ENCODE measurements at places on chromosomes 1 and 21.

DNA sequence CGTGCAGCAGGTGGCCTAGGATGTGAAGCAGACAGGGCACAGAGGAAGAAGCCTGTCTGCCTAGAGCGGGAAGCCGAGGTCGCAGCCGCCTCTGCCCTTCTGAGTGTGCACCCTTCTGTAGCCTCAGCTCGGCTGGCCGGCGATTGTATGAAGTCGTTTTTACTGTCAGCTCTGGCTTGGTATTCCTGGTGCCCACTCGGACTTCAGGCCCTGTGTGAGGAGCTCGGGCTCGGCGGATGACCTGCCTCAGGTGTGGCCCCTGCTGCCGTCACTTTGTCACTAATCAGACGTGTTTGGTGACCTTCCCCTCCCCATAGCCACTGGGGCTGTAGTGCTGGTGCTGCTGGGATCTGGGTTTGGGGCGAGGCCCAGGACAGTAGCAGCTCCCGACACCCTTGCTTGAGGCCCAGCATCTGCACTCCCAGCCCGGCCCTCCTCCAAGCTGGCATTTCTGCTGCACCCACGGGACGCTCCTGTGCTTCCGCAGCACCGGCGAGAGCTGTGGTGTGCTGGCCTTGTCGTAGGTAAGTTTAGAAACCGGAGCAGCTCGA, 18.1 kb downstream of the SLX9 start:
- no peak for DNase-seq

- DNase-seq = peak; percentile 89
Observed at GRCh38 chr1:225896937-225897549, 8.1 kb upstream of the LEFTY1 start.

- no peak for DNase-seq
Observed at GRCh38 chr1:5647234-5647633, 345.0 kb downstream of the NPHP4 start.

- DNase-seq = no peak
Observed at GRCh38 chr21:36847189-36847588, 119.3 kb downstream of the HLCS start.

GRCh38 chr1:108708691-108709660, 3.7 kb upstream of the FNDC7 start:
- DNase-seq = peak; percentile 62

DNA sequence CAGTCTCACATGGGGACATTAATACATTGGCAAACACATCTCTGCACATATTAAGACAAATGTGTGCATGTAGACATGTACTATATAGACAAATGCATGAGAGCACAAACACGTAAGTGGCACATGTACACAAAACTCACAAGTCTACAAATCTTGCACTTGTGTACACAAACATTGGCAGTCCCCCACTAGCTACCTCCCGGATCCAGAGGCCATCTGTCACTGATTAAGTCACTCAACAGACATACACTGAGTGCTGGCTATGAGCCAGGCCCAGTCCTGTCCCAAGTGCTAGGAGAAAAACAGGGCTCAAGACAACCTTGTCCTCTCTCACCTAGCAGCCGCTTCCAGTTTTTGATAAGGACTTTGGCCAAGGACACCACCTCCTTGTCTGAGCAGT, 7.0 kb downstream of the TCEA3 start:
- DNase-seq = no peak

DNA sequence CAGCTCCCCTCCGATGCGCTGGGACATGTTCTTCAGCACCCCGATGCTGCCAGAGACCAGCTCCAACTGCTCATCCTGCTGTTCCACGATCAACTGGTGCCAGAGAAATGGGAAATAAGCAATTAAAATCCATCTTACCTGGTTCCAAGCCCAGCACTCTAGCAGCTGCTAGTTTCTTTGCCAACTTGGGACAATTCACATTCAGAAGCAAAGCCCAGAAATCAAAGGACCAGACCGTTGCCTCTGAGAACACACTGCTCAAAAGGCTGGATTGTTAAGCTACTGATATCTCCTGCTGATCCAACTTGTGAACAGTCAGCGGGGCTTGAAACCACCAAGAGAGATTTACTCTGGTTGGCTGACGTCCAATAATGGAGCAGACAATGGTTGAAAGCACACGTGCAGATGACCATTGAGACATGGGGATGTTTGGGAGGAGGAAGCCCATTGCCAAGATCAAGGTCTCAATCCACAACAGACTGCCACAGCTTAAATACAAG, 34.4 kb downstream of the STX6 start:
- no peak for DNase-seq

DNA sequence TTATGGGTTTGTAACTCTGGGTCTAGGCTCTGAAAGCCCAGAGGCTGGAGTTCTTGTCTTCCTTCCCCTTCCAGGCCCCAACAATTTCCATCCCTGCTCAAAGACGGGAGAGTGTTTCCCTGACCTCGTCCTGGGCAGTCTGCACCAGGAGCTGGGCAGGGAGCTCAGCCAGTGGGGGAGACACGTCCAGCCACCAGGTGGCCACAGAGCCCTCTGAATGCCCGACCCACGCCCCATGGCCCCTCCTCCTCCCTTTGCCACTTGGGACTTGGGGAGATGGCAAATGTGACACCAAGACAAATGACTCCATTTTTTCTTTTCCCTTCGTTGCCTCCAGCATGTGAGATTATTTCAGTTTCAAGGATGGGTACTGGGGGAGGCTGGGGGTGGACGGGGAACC, 159.9 kb upstream of the AJAP1 start:
- DNase-seq = no peak

DNA sequence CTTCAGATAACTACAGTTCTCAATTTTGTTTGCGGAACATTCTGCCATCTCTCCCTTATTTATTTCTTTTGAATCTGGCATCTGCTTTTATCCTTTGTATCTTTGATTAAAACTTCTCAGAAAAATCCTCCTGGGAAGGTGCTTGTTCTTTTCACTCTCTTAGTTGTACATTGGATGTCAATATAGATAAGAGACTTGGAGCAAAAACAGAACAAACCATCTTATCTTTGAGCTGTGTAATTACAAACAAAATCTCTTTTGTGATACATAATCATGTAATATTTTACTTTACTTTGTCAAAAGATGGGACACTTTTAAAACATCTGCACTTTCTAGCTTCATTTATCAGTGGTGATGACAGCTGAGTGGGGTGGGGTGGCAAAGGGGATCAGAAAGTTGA, 307.2 kb upstream of the LYPLAL1 start:
- no peak for DNase-seq

DNA sequence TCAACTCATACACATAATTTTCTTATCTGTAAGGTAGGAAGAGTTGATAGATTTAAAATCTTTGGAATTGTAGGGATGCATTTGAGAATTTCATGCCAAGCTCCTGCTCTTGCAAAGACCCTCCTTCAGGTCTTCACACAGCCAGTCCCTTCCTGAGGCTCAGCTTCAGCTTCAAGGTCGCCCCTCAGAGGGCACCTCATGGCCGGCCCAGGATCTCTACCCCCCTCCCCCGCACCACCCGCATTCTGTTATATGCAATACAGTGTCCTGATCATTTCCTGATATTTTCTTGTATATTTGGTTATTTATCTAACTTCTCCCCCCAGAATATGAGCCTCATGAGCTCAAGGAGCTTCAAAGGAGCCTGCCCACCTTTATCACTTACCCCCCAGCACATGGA, 47.0 kb upstream of the BACE2 start:
- no peak for DNase-seq

GRCh38 chr1:166390366-166391033, 223.7 kb upstream of the FAM78B start:
- DNase-seq = no peak

DNA sequence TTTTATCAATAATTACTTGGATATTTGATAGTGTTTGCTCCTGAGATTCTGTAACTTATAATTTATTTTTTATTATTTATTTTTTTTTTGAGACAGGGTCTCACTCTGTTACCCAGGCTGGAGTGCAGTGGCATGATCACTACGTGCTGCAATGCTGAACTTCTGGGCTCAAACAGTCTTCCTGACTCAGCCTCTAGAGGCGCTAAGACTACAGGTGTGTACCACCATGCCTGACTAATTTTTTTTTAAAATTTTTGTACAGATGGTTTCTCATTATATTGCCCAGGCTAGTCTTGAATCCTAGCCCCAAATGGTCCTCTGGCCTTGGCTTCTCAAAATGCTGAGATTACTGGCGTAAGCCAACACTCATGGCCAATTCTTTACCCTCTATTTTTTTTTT, 845.5 kb upstream of the ADGRL4 start:
- no peak for DNase-seq

- no peak for DNase-seq
Observed at GRCh38 chr1:7826363-7826762, 26.5 kb downstream of the UTS2 start.

DNA sequence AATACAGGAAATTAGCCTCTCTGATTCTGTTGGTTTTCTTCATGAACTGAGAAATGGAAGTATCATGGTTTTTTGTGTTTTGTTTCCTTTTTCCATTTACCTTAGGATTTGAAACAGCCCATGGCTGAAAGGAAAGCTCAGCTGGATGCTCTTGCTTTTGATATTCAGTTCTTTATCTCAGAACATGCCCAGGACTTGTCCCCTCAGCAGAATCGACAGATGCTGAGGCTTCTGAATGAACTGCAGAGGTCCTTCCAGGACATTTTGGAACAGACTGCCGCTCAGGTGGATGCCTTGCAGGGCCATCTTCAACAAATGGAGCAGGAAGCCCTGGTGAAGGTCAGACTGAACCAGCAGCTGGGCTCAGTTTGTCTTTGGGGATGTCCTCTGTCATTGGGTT, 142.4 kb downstream of the MACF1 start:
- DNase-seq = no peak

DNA sequence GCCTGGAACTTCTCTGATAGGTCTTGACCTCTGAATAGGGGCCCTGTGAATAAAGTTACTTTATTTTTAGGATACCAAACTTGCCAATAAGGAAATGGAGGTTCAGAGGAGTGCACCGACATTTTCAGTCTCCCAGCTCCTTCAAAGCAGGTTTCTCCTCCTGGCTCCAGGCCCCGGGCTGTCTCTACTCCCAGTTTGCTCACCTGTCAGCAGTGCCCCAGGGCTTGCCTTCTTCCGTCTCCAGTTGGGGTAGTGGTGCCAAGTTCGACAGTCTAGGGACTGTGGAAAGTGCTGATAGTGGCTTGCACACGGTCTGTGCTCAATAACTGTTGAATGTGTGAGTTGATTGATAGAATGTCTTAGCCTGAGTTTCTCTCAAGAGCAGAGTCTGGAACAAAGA, 149.2 kb downstream of the ACTL8 start:
- no peak for DNase-seq

DNA sequence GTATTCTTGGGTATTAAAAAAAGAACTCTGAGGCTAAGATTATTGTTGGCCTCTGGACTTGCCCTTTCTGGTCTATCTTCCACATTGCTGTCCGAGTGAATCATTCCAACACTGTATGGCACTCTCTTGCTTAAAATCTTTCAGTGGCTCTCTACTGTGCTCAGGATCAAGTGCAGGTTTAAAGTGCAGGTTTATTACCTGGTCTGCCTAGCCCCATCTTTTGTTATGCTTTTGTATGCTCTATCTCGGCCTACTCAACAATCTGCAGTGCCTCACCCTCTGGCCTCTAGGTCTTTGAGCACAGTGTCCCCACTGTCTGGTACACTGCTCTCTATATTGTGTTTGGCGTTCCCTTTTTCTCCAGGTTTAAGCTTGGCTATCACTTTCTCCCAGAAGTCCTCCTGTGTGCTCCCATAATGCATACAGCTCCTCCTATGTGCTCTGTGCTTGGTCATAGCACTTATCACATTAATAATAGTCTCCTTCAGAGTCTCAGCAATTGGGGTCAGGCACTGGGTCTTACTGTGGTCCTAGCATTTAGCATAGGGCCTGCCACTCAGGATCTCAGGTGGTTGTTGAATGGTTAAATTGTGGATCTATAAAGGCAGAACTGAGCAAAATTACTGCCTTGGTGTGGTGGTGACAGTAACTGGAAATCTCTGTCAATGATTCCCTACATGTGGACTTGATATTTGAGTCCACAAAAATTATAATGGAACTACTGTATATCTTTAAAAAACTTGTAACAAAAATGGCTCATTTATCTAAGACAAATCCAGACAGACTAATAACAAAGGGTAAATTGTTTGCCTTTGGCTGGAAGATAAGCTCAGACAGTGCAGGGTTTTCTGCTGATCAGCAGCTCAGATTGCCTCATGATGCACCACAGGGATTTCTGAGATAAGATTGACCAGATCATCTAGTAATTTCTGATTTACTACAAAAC, 10.6 kb upstream of the LDLRAD1 start:
- no peak for DNase-seq

GRCh38 chr21:25281134-25281533, 326.1 kb downstream of the MRPL39 start:
- no peak for DNase-seq

DNA sequence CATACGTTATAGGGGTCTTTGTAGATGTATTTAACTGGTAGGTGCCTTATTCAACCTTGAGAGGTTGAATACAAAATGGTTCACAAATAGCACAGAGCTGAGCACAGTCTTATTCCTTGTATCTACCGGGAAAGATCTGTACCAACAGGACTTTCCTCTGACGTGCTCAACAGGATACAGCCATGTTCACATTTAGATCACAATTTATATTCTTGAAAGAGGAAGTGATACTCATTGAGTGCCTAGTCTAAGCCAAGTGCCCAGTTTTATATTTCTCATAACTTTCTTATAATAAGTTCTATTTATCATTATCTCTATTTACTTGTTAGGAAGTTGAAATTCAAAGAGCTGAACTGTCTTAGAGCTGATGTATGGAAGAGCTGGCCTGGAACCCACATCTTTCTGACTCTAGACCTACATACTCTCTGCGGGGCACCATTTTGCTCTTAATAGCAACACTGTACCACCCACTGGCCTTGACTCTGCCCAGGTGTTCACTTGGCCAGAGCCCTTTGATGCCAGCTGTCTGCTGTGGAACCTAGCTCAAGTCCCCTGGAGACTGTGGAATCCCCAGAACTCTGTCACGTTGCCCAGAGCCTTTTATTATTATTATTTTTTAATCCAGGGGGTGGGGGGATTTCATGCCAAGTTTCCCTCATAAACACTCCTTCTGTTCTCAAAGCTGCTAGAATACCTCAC, 156.2 kb downstream of the TPR start:
- no peak for DNase-seq

- no peak for DNase-seq
Observed at GRCh38 chr1:15523104-15524020, 653 bp downstream of the CASP9 start.

DNA sequence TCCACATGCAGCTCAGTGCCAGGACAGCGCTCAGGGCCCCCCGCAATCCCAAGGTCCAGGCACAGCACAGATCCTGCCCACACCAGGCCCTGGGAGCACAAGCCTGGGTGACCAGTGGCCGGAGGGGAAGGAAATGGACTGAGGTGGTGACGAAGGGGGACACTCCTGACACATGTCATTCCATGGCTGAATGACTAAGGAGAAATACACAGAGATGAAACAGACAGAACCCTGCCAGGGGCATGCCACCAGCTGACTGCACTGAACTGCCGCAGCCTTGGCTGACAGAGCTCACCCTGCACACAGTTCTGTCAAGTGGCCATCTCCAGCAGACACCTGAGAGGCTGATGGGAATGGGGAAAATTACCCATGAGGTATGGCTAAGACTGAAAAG, 56.1 kb downstream of the HSF2BP start:
- DNase-seq = no peak

DNA sequence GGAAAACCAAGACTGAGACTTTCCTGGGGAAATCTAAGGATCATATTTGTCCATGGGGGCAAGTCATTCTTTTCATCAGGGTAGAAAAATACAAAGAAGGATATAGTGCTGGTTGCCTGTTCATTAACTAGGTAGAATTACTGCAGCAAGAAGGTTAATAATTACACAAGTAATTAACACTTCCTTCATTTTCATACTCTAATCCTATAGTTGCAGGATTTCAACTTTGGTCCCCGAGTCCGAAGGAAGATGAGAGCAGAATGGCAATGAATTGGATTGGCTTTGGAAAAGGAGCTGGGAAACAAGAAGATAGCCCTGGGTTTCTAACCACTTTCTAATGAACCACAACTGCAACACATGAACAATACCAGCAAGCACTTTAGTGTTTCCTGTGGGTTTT, 199.2 kb upstream of the ESRRG start:
- DNase-seq = no peak
